ENCODE measurements at places on chromosomes 13 and 19. TPM values are rescaled to one million over a fixed set of nuclear protein-coding genes. Genes with fewer than 3 reads are reported as not detected.

Gene ANKLE1
- 0.69 TPM for total RNA-seq

- H3K36me3 ChIP-seq = no peaks in the 10 kb centered on the region
- no peaks in the 10 kb centered on the region for H3K4me1 ChIP-seq
- H3K27me3 ChIP-seq = no peaks in the 10 kb centered on the region
- DNase-seq = no peak
Measured at GRCh38 chr19:23795462-23795861, 36.8 kb upstream of the ZNF681 start.

- H3K27me3 ChIP-seq = no peaks in the 10 kb centered on the region
- H3K4me1 ChIP-seq = no peaks in the 10 kb centered on the region
- no peak overlapping the region for H3K4me3 ChIP-seq
- DNase-seq = no peak
- no peak overlapping the region for H3K27ac ChIP-seq
Measured at GRCh38 chr19:9060564-9061340, 26.1 kb upstream of the OR1M1 start.

DNA sequence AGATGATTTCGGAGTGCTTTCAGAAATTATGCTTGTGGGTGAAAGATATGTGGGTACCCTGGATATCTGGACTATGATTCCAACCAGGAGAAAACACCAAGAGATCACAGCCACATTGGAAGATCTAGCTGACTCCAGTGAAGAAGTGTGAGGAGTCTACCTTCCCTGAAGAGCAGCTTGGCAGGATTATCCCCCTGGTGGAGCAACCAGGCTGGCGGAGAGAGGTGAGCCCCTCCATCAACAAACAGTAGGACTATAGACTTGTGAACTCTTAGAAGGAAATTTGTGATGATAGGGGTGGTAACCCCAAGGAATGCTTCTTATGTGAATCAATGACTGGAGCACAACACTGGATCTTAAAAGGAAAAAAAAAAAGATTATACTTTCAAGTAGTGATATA is 47.8 kb upstream of the DIAPH3 start:
- no peaks in the 10 kb centered on the region for H3K36me3 ChIP-seq
- DNase-seq = no peak
- no peaks in the 10 kb centered on the region for H3K4me1 ChIP-seq
- H3K4me3 ChIP-seq = no peak overlapping the region

DNA sequence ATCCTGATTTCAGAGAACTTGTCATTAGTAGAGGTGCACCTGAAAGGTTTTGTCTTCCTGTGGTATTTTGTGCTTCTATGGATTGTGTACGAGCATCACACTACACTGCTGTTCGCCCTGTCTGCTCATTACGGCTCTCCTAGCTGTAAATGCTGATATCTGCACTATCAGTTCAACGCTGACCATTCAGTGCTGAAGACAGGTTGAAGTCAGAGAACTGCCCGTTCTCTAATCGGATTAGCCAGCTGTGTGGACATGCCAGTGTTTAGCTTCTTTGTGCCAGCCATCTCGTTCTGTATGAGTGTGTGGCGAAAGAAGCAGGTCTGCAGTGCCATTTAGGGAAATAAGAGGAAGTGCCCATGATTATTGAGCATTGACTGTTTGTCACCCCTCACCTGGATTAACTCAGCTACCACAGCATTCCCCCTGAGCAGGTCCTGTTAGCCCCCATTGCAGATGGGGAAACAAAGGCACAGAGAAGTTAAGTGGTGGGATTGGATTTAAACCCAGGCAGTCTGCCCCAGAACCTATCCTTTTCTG is 21.6 kb upstream of the C1QTNF9 start:
- no peak overlapping the region for H3K4me3 ChIP-seq
- no peak overlapping the region for H3K27ac ChIP-seq
- H3K27me3 ChIP-seq = no peaks in the 10 kb centered on the region
- H3K36me3 ChIP-seq = peaks cover 72% of the 10 kb centered on the region

DNA sequence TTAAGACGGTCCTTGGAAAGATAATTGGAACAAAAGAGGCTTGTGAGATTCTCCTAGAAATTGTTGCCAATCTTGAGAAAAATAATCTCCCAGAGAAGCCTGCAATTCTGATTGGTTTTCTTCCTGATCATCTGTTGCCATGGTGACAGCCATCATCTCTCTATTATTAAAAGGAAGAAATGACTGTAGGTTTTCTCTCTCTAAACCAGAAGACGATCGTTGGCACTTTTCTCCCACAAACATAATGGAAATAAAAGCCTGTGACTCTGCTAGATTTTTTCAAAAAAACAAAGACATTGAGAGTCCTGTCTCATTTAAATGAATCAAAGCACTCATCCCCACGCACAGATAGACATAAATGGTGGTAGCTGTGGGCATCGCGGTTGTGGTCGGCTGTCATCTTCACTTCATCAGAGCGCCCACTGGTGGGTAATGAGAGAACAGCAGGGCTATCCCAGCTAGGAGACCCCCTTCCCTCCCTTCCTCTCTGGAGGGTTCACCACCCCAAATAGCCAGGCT is 21.7 kb upstream of the CALM3 start:
- no peaks in the 10 kb centered on the region for H3K27me3 ChIP-seq
- no peak overlapping the region for H3K4me3 ChIP-seq
- no peaks in the 10 kb centered on the region for H3K36me3 ChIP-seq
- H3K4me1 ChIP-seq = peaks cover 3% of the 10 kb centered on the region

Measured in HepG2 (cell line).